ENCODE measurements at places on chromosomes 3 and 15.
A peak's percentile ranks its signal among the peaks of the same experiment; 100 is the strongest.

GRCh38 chr3:140500473-140500872, 177.4 kb upstream of the TRIM42 start:
- DNase-seq, result no peak

GRCh38 chr15:39156646-39157250, 424.1 kb upstream of the THBS1 start:
- DNase-seq, result no peak

DNA sequence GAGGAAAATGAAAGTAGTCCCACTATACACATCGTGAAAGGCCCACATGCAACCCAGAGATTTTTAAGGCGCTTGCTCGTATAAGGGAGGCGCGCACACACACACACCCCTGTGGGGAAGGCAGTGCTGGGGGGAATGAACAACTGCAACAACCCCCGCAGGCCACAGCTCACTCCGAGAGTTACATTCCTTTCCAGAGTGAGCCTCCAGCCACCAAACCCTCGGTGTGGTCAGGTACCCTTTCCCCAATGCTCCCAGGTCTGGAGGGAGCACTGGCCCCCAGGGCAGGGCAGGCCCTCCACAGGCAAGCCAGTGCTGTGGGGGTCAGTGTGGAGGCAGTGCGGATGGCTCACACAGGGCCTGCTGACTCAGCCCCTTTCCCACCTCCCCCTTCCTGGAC, 115.6 kb downstream of the OCA2 start:
- DNase-seq, result no peak

DNA sequence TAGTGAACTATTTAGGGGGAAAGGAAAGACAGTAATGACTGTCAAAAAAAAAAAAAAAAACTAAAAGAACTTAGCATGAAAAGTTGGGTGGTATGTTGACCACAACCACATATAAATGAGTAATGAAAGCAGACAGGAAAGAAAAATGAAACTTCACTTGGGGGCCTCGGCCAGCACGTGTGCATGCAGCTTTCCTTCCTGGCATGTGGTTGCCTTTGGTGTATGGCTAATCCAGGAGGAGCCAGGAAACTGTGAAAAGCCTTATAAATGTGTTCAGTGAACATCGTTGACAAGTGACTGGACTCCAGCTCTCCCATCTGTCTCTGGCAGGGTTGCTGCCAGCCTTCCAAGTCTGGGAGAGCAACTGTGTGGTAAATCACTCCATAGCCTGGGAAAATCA, 195.1 kb downstream of the DTWD1 start:
- peak; percentile 99 for DNase-seq

DNA sequence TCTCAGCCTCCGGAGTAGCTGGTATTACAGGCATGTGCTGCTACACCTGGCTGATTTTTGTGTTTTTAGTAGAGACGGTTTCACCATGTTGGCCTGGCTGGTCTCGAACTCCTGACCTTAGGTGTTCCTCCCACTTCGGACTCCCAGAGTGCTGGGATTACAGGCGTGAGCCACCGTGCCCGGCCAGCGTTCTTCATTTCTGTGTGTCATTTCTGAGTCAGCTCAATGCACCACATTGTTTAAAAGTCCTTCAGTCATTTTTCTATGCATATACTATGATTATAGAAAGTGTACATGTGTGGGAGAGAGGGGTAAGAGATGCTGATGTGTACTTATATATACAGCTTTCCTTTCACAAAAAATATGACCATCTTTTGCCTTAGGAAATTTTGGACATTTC, 2.1 kb downstream of the QTRT2 start:
- DNase-seq, result no peak

DNA sequence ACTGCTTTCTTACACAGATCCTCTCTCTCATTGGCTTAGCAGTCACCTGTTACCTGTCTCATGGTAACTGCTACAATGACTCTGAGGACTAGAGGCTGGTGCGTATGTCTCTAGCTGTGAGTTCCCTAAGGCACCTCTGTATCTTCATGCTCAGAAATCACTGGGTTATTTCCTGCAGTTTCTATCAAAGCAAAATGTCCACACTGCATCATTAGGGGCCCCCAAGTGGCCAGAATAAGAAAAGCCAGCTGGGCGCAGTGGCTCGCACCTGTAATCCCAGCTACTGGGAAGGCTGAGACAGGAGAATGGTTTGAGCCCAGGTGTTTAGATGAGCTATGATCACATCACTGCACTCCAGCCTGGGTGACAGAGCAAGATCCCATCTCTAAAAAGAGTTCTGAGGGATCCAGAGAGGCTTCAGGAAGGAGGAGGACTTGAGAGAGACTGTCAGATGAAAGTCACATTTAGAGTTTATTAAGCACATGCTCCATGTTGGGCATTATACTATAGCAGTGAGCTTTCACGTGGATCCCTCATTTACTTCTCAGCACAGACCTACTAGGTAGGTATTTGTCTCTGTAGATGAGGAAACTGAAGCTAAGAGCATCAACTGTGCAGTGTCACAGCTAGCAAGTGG, 2.3 kb upstream of the VPS18 start:
- DNase-seq, result peak; percentile 40

- DNase-seq, result peak; percentile 97
These were observed 19.7 kb downstream of the SSR3 start for GRCh38 chr3:156535162-156535627.

DNA sequence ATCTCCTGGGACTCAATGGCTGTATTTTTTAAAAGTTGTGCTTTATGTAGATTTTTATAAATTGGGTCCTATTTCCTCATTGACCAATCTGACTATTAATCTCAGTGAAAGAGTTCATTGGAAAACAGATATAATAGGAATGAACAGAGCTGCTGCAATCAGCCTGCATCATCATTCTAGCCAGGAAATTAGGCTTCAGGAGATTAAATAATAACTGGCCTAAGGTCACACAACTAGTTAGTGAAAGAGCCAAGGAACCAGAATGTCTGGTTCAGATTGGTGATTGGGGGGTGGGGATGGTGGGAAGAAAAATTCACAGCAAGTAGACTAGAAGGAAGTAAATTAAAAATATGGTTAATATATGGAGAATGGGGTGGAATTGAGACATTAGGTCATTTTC, 180.9 kb upstream of the ROPN1 start:
- no peak for DNase-seq

GRCh38 chr15:36479200-36479896, 100.1 kb upstream of the CDIN1 start:
- DNase-seq, result no peak

GRCh38 chr3:2896308-2896939, 213.8 kb downstream of the IL5RA start:
- DNase-seq, result peak; percentile 51

DNA sequence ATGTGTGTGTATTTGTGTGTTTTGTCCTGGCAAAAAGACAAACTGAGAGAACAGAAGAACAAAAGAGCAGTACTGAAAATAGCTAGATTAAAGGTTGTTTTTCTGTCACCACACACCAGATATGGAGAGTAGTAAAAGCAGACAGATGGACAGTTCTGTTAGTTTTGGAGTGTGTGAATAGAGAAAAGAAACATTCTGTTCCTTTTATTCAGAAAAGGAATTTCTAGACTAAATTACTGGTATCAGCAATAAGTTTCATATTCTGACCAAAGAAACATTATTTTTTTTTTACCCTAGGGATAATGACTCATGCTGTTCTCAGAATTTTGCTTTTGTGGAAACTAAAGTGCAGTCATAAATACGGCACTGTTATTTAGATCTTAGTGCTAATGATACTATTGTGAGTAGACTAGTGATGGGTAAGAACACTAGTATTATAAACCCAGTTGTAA, 32.9 kb downstream of the PIK3CA start:
- DNase-seq, result peak; percentile 66

DNA sequence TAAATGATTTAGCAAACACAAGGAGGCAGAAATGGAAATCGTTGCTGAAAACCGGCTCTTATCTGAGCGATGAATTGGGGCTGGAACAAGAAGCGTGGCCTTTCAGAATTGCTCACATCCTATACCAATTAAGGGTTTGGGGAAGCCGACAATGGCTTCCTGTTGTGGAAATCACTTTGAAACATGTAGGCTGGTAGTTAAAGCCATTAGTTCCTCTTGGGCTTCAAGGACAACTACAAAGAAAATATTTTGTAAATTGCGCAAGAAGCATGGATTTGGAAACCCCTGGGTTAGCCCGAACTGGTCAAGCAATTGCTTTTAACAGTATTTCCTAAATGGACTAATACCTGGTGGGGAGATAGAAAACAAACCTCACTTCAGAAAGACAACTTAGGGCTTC, 182.4 kb downstream of the ADAMTS9 start:
- DNase-seq, result peak; percentile 16

DNA sequence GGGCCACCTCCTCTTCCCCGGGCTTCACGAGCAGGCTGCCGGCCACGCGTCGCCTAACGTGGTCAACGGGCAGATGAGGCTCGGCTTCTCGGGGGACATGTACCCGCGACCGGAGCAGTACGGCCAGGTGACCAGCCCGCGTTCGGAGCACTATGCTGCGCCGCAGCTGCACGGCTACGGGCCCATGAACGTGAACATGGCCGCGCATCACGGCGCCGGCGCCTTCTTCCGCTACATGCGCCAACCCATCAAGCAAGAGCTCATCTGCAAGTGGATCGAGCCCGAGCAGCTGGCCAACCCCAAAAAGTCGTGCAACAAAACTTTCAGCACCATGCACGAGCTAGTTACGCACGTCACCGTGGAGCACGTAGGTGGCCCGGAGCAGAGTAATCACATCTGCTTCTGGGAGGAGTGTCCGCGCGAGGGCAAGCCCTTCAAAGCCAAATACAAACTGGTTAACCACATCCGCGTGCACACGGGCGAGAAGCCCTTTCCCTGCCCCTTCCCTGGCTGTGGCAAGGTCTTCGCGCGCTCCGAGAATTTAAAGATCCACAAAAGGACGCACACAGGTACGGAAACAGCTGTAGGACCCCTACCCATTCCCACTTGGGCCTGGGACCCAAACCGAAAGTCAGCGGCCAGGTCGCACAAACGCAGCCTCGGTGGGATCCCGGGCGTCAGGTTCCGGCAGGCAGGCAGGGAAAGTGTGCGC, 1.5 kb downstream of the ZIC1 start:
- DNase-seq, result peak; percentile 77

- no peak for DNase-seq
These were observed 89.4 kb downstream of the ADAMTS17 start for GRCh38 chr15:100252359-100252758.

DNA sequence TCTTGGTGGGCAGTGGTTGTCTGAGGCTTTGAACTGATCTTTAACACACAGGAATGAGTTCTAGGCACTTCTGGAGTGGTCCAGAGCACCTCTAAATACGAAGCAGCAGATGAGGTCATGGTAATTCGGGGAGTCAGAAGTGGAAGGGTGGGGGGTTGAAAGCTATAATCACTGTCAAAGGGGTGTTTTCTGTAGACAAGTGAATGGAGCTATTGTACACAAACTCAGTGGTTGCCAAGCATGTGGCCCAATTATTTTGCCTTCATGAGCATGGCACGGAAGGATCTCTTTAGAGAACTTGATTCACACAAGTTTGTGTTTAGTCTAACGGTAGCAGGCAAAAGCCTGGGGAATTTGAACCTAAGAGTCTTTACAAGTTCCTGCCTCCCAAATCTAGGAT, 6.3 kb downstream of the FRMD5 start:
- DNase-seq, result no peak

GRCh38 chr3:128404276-128405068, 62.2 kb downstream of the DNAJB8 start:
- no peak for DNase-seq

GRCh38 chr3:141243271-141243707, 11.7 kb downstream of the PXYLP1 start:
- peak; percentile 59 for DNase-seq

GRCh38 chr15:41894791-41895463, 1.1 kb upstream of the SPTBN5 start:
- DNase-seq, result peak; percentile 83

- no peak for DNase-seq
These were observed 794 bp downstream of the LRIG1 start for GRCh38 chr3:66499881-66500575.

GRCh38 chr3:192033246-192033645, 572.3 kb downstream of the PYDC2 start:
- DNase-seq, result no peak

- DNase-seq, result peak; percentile 89
These were observed 51.9 kb downstream of the STRIT1 start for GRCh38 chr3:155241579-155241978.

- peak; percentile 43 for DNase-seq
These were observed 754.8 kb downstream of the ROBO1 start for GRCh38 chr3:79012946-79013362.

- DNase-seq, result peak; percentile 7
These were observed 7.1 kb upstream of the TP63 start for GRCh38 chr3:189624130-189624529.

GRCh38 chr3:177598097-177598833, 401.0 kb upstream of the TBL1XR1 start:
- no peak for DNase-seq

GRCh38 chr15:48940508-48940907, 23.2 kb downstream of the SHC4 start:
- DNase-seq, result peak; percentile 96

DNA sequence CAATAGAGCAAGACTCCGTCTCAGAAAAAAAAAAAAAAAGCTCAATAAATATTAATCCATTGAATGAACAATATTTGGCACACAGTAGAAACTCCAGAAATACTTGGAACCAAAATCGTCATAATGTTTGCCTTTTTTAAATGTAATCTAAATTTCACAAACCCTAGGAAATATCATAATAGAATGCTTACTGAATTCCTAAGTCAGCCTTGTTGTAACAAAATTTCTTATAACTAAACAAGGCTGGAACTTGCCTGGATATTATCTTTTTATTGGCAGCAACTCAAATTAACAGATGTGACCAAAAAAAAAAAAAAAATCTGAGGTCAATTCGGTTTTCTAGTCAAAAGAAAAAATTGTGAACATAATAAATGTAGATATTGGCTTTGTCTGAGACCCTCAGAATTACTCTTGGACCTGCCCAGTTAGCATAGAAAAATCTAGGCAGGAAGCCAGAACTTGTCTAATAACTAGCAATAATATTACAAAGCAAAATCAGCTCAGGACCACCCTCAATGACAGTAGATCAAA, 33.3 kb downstream of the GABPB1 start:
- no peak for DNase-seq

- no peak for DNase-seq
These were observed 857.3 kb downstream of the TUSC7 start for GRCh38 chr3:117566926-117567325.

GRCh38 chr3:143158014-143158988, 38.7 kb downstream of the CHST2 start:
- DNase-seq, result peak; percentile 34

- no peak for DNase-seq
These were observed 27.9 kb upstream of the PRR23E start for GRCh38 chr3:127165036-127165435.

DNA sequence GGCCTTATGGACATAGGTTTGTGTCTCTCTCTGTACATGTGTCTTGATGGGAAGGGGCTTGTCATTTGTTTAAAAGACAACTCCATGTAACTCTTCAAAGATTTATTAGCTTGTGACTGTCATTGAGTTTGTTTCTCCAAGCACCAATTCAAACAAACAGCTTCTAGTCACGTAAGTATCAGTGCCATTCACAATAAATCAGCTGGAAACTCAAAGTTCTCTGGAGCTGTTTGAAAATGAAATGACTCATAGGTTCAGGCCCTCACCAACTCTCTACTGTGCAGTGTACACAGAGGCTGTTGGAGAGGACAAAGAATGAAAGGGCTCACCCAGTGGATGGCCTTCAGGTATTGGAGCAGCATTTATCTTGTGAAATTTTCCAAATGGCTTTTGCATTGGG, 476.3 kb downstream of the AGBL1 start:
- DNase-seq, result no peak

GRCh38 chr3:97009427-97010019, 195.1 kb downstream of the EPHA6 start:
- no peak for DNase-seq

All from fibroblast of skin of right biceps (primary cell).